Tibial nerve (tissue), 4 donors: ENCODE measurements at places on chromosomes 12 and 14. TPM values are rescaled to one million over a fixed set of nuclear protein-coding genes. Genes with fewer than 3 reads are reported as not detected.

The IL25 gene
- total RNA-seq = not detected

The KRT78 gene
- total RNA-seq = not detected

- no peaks in the 10 kb centered on the region for H3K36me3 ChIP-seq
- H3K4me1 ChIP-seq = peaks cover 43% of the 10 kb centered on the region
- H3K27ac ChIP-seq = peak overlapping the region; percentile 67
- no peak overlapping the region for H3K4me3 ChIP-seq
These were observed 9.6 kb downstream of the ACTN1 start for GRCh38 chr14:68969278-68970033.

GRCh38 chr12:103348935-103349334 is 146.8 kb downstream of the C12orf42 start:
- no peak overlapping the region for H3K27ac ChIP-seq
- DNase-seq = no peak
- H3K4me1 ChIP-seq = no peaks in the 10 kb centered on the region
- no peaks in the 10 kb centered on the region for H3K27me3 ChIP-seq
- no peaks in the 10 kb centered on the region for H3K36me3 ChIP-seq
- H3K4me3 ChIP-seq = no peak overlapping the region

GRCh38 chr12:65560286-65560685 is 264.0 kb upstream of the HMGA2 start:
- H3K27ac ChIP-seq = no peak overlapping the region
- no peaks in the 10 kb centered on the region for H3K4me1 ChIP-seq
- no peaks in the 10 kb centered on the region for H3K27me3 ChIP-seq
- H3K4me3 ChIP-seq = no peak overlapping the region

- H3K27ac ChIP-seq = no peak overlapping the region
- H3K4me3 ChIP-seq = no peak overlapping the region
- H3K36me3 ChIP-seq = no peaks in the 10 kb centered on the region
- DNase-seq = no peak
- H3K27me3 ChIP-seq = no peaks in the 10 kb centered on the region
These were observed 178.6 kb downstream of the PRKCH start for GRCh38 chr14:61499991-61500390.

DNA sequence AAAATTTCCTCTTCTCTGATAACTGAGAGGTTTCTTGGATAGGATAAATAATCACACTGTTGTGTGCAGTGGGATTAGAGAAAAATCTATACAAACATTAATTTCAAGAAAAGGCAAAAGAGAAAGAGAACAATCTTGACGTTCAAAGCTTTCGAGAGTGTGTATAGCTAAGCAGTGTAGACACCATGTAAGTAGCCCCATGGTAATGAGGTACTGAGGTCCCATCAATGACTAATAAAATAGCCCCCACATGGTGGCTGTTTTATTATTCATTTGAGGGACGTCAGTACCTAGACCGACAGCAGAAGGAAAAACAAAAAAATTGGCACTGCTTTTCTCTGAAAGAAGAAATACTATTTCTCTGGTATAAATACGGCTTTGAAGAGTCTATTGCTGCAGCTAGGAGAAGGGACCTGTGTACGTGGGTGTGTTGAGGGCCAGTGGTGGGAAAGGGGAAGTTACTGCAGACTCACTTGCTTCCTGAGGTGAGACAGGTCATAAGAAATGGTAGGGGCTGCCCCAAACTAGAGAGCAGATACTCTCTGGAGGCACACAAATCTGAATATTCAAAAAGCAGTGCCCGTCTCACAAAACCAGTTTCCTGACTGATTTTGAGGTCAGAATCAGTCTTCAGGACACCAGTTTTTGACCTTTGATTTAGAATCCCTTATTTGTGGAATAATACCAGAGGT is 339.8 kb downstream of the EMP1 start:
- no peak for DNase-seq
- H3K4me3 ChIP-seq = no peak overlapping the region
- no peaks in the 10 kb centered on the region for H3K36me3 ChIP-seq
- H3K27me3 ChIP-seq = no peaks in the 10 kb centered on the region

GRCh38 chr12:68638171-68638570 is 27.5 kb downstream of the RAP1B start:
- no peak overlapping the region for H3K27ac ChIP-seq
- H3K4me1 ChIP-seq = peaks cover 75% of the 10 kb centered on the region

The CLEC4C gene
- total RNA-seq = not detected

The RFX4 gene
- not detected for total RNA-seq

DNA sequence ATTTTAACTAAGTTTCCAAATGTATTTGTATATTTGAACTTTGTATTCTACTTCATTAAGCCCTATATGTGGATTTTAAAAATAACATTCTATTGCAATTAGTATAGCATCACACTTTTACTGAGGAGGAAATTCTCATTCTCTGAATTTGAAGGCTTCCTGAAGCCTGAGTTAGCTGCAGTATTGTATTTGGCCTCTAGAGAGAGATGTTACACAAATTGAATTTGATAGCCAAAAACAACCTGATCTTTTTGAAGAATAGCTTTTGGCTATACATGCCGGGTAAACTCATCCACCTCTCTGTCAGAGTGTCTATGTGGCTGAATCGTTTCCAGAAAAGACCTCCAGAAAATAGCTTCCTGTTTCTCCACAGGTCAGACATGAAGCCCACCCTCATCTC is 316.5 kb upstream of the OR4E1 start:
- no peak for DNase-seq
- no peaks in the 10 kb centered on the region for H3K4me1 ChIP-seq
- H3K27me3 ChIP-seq = no peaks in the 10 kb centered on the region
- H3K36me3 ChIP-seq = no peaks in the 10 kb centered on the region

- no peaks in the 10 kb centered on the region for H3K27me3 ChIP-seq
- H3K4me1 ChIP-seq = no peaks in the 10 kb centered on the region
- no peaks in the 10 kb centered on the region for H3K36me3 ChIP-seq
- DNase-seq = no peak
- H3K4me3 ChIP-seq = no peak overlapping the region
These were observed 12.8 kb upstream of the NRDE2 start for GRCh38 chr14:90344331-90345238.

DNA sequence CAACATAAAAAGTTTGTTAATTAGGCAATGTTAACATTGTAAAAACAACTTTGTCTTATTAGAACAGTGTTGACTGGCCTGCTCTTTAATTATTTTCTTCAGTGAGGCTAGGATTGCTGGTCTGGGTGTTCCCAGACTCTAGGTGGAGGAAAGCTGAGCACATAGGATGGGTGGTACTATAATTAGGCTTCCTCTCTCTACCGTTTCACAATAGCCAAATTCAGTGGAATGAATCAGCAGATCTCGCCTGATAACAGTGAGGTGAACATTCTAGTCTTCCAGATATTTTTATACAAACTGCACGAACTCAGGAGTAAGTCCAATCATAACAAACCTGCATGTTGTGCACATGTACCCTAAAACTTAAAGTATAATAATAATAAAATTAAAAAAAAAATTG is 11.9 kb downstream of the PTGDR start:
- H3K4me1 ChIP-seq = no peaks in the 10 kb centered on the region
- no peak overlapping the region for H3K4me3 ChIP-seq
- no peak for DNase-seq
- H3K36me3 ChIP-seq = no peaks in the 10 kb centered on the region
- no peak overlapping the region for H3K27ac ChIP-seq

The CD163 gene
- total RNA-seq = 192 TPM

GRCh38 chr12:108198043-108198442 is 69.0 kb downstream of the WSCD2 start:
- H3K27me3 ChIP-seq = no peaks in the 10 kb centered on the region
- DNase-seq = no peak
- H3K27ac ChIP-seq = no peak overlapping the region
- no peaks in the 10 kb centered on the region for H3K4me1 ChIP-seq
- H3K36me3 ChIP-seq = no peaks in the 10 kb centered on the region

- H3K4me3 ChIP-seq = no peak overlapping the region
- H3K27me3 ChIP-seq = no peaks in the 10 kb centered on the region
- H3K36me3 ChIP-seq = no peaks in the 10 kb centered on the region
- H3K27ac ChIP-seq = no peak overlapping the region
These were observed 1961.8 kb upstream of the FLRT2 start for GRCh38 chr14:83568141-83568540.

GRCh38 chr14:102774391-102775153 is 2.7 kb upstream of the TRAF3 start:
- H3K36me3 ChIP-seq = no peaks in the 10 kb centered on the region
- H3K27ac ChIP-seq = no peak overlapping the region
- no peak overlapping the region for H3K4me3 ChIP-seq

DNA sequence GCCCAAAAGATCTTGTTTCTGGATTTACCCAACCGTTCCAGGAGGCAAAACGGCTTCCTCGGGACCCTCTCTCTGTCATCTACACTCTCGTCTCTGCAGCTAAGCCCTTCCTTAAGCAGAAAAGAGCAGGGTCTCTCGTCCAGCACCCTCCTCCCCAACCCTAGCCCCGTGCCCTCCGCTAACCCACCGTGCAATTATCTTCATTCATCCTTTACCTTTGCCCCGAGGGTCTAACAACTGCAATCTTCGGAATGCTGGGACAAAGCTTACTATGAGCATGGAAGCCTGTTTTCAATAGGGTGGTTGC is 276 bp upstream of the BMAL2 start:
- H3K4me1 ChIP-seq = peaks cover 9% of the 10 kb centered on the region
- peaks cover 2% of the 10 kb centered on the region for H3K36me3 ChIP-seq
- peaks cover 22% of the 10 kb centered on the region for H3K27me3 ChIP-seq
- H3K27ac ChIP-seq = no peak overlapping the region

The KLRG1 gene
- total RNA-seq = 7.9 TPM

DNA sequence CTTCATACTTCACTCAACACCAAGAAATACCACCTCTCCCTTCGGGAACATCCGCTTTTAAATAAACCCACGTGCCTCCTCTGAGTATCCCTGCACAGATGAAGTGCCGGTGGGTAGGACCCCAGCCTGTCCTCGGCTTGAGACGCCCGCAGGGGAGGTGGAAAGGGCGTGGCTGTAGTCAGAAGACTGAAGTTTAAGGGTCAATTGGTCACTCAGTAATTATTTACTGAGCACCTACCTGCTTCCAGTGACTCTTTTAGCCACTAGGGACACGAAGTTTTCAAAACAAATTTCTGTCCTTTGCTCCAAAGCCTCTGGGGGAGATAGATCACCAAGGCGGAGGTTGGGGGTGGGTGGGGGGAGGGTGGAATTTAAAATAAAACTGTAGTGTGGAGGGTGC is 309.4 kb downstream of the VRK1 start:
- no peaks in the 10 kb centered on the region for H3K27me3 ChIP-seq
- H3K4me1 ChIP-seq = no peaks in the 10 kb centered on the region
- DNase-seq = no peak

GRCh38 chr12:15346488-15346887 is 24.2 kb downstream of the PTPRO start:
- H3K4me3 ChIP-seq = no peak overlapping the region
- no peak for DNase-seq
- no peaks in the 10 kb centered on the region for H3K27me3 ChIP-seq
- H3K36me3 ChIP-seq = no peaks in the 10 kb centered on the region
- no peaks in the 10 kb centered on the region for H3K4me1 ChIP-seq
- no peak overlapping the region for H3K27ac ChIP-seq

The CEBPE gene
- not detected for total RNA-seq

DNA sequence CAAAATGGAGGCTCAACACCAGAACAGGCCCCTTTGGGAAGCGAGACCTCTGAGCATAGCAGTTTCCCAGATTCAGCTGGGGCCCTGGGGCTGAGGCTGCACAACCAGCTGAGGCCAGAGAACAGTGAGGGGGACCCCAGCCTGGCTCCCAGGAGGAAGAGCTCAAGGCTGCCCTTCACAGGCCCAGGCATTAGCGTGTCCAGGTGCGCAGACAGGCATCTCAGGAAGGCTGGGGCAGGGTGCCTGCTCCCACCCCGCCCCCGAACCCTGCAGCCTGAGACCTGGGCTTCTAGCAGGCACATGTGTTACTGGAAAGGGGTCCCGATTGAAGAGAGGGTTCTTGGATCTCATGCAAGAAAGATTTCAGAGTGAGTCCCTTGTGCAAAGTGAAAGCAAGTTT is 27.2 kb downstream of the CALM1 start:
- no peaks in the 10 kb centered on the region for H3K27me3 ChIP-seq
- no peaks in the 10 kb centered on the region for H3K36me3 ChIP-seq
- H3K4me1 ChIP-seq = no peaks in the 10 kb centered on the region
- DNase-seq = no peak
- no peak overlapping the region for H3K4me3 ChIP-seq

DNA sequence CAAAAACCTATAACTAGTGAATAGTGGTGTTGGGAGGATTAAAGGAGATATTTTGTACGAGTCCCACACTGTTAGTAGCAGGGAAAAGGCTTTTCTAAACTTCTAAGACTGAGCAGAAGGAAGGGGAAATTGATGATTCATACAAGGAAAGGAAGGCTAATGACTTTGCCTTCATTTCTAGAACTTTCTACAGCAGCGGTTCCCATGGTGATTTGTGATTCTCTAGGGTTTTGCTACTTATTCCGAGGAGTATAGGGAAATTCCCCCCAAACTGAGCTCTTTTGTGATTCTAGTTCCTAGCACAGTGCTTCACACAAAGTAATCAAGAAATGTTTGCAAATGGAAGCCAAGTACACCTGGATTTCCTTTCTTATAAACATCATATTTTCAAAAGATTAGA is 23.8 kb upstream of the PWP1 start:
- no peak overlapping the region for H3K4me3 ChIP-seq
- H3K27me3 ChIP-seq = no peaks in the 10 kb centered on the region
- no peaks in the 10 kb centered on the region for H3K4me1 ChIP-seq
- no peak for DNase-seq

The GRIP1 gene
- total RNA-seq = 0.22 TPM

- no peak overlapping the region for H3K4me3 ChIP-seq
- H3K27me3 ChIP-seq = no peaks in the 10 kb centered on the region
- H3K36me3 ChIP-seq = no peaks in the 10 kb centered on the region
- DNase-seq = no peak
These were observed 242.1 kb downstream of the CHST11 start for GRCh38 chr12:104698871-104699270.

- no peaks in the 10 kb centered on the region for H3K4me1 ChIP-seq
- H3K27ac ChIP-seq = no peak overlapping the region
- no peaks in the 10 kb centered on the region for H3K27me3 ChIP-seq
- DNase-seq = no peak
- H3K4me3 ChIP-seq = no peak overlapping the region
These were observed 37.1 kb downstream of the TGFB3 start for GRCh38 chr14:75944607-75945241.

The NUP107 gene
- total RNA-seq = 32.2 TPM

The TAS2R43 gene
- 4.9 TPM for total RNA-seq

DNA sequence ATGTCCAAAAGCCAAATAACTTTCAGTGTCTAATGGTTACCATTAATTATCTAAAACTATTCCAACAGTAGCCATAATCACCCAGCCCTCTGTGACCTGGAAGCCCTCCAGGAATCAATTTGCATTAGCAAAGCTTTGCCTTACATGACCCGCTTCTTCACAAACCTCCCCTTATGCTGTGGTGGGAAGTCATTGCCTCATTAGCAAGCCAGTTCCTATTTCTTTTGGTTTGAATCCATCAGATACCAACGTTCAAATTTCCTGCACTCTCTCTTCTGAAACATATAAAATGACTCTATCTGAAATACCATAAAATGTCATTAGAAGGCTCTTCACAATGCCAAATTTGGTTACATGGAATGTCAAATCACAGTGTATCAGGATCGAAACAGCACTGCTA is 268.3 kb upstream of the PRKD1 start:
- H3K27me3 ChIP-seq = no peaks in the 10 kb centered on the region
- no peak overlapping the region for H3K4me3 ChIP-seq
- no peak for DNase-seq
- no peaks in the 10 kb centered on the region for H3K4me1 ChIP-seq
- H3K27ac ChIP-seq = no peak overlapping the region

- H3K27me3 ChIP-seq = no peaks in the 10 kb centered on the region
- H3K36me3 ChIP-seq = no peaks in the 10 kb centered on the region
- no peak overlapping the region for H3K4me3 ChIP-seq
- H3K27ac ChIP-seq = peak overlapping the region; percentile 2
These were observed 60.7 kb downstream of the SPPL3 start for GRCh38 chr12:120843472-120843871.

The FAM222A gene
- 2.5 TPM for total RNA-seq
